ENCODE measurements at places on chromosomes 4 and X. TPM values are rescaled to one million over a fixed set of nuclear protein-coding genes. Genes with fewer than 3 reads are reported as not detected.

NPY1R gene
- 1.6 TPM for total RNA-seq

ITGB1BP2 gene
- total RNA-seq = 6.5 TPM

PNMA3 gene
- under 0.01 TPM for total RNA-seq

NEUROG2 gene
- total RNA-seq = not detected

HPGDS gene
- not detected for total RNA-seq

TLR3 gene
- total RNA-seq = 0.97 TPM

SCRG1 gene
- total RNA-seq = under 0.01 TPM

Data from fibroblast of villous mesenchyme (primary cell).